Tongue (tissue), 3 donors: ENCODE measurements at places on chromosomes 3 and 15. TPM values are rescaled to one million over a fixed set of nuclear protein-coding genes. Genes with fewer than 3 reads are reported as not detected.

- peak; percentile 38 for DNase-seq
Measured at GRCh38 chr3:195221015-195221853, 49.7 kb downstream of the XXYLT1 start.

GRCh38 chr3:110933821-110934426 lies 137.7 kb upstream of the NECTIN3 start:
- peak; percentile 41 for DNase-seq

DNA sequence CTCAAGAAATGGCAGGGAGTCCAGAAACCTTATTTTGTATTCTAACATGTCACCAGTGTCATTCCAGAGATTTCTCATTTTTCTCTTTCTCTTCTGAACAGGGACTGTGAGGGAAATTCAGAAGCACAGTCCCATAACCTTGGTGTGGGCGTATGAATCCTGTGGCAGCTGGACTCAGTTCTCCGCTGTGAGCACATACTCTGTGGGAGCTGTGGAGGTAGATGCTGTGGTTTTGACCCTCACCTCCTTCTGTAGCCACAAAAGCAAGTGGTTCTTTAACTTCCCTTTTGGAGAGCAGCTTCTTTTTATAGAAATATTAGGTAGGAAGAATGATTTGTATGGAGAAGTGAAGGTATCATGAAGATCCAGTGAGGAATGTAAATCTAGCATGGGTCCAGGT lies 13.4 kb downstream of the TMEM207 start:
- no peak for DNase-seq

The TRIM42 gene
- not detected for total RNA-seq

DNA sequence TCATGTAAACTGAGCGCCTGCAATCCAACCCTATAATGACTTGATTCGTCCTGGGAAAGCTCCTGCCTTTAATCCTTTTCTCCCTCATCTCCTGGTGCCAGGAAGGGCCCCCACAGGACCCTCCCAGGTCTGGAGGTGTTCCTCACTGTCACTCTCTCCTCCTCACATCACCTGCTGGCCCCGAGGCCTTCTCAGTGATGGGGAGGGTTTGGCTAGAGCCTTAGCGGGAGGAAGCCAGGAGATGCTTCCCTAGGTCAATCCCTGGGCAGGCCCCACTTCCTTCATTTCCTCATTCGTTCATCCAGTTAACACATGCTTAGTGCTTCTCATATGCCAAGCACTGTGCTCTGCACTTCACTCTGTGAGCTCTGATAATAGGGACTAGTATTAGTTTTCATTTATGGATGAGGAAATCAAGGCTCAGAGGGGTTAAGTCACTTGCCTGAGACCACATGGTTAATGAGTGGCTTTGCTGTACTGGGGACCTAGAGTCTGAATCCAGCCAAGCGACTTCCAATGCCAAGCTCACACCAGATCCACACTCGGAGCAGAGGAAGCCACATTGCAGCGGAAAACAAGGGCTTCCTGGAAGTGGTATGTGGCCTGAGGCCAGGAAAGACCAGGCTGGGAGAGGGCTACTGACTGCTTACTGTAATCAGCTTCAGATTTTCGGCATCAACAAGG lies 50.3 kb upstream of the CHRNB4 start:
- no peak for DNase-seq

The CFAP91 gene
- 2.1 TPM for total RNA-seq

The ECE2 gene
- total RNA-seq, result not detected

The CMC1 gene
- total RNA-seq, result 7.2 TPM

- no peak for DNase-seq
Measured at GRCh38 chr3:94694894-94695293, 632.0 kb downstream of the NSUN3 start.

DNA sequence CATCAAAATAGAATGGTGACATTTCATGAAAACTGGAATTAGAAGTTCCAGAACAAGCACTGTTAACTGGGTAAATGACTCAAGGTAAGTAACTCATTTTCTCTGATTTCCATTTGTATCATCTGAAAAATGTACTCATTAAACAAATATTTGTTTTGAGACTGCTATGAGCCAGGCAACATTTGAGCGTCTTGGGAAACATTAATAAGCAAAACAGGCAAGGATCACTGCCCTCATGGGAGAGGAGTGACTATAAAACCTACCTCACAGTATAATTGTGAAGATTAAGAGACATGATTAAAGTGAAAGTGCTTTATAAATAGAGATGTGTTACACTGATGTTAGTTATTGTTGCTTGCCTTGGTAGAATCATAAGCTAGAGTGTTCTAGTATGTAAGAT lies 711.8 kb upstream of the UBE2E2 start:
- DNase-seq, result no peak

- peak; percentile 48 for DNase-seq
Measured at GRCh38 chr15:60328852-60329443, 68.8 kb downstream of the ANXA2 start.

The NMB gene
- total RNA-seq, result 3.4 TPM

GRCh38 chr3:35500641-35501350 lies 138.5 kb upstream of the ARPP21 start:
- peak; percentile 85 for DNase-seq

DNA sequence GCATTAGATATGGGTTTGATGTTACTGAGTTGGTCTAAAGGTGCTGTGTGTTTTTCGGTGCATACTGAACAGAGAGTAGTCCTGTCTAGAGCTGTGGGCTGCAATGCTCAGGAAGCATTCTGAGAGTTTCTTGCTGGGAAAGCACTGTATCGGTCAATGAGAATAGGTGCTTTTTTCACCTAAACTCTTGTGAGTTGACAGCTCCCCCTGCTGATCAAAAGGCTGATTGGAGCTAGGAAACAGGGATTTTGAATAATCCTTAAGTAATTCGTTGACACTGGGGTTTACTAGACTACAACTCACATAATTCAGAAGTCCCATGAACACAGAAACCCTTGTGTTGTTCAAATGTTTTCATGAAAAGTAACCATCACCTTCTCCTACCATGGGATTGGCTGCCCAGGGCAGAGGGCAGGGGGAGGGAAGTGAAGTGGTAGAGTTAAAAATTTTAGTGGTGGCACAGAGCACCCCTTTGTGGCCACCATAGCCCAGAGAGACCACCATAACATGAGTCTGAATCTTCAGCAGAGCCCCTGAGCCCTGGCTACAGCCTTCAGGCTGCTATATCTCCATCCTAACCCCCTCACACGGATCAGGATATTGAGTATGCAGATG lies 13.0 kb upstream of the MANF start:
- peak; percentile 85 for DNase-seq

- DNase-seq, result no peak
Measured at GRCh38 chr15:49857496-49858475, 236.9 kb downstream of the DTWD1 start.

The BLOC1S6 gene
- 73.8 TPM for total RNA-seq

The CHL1 gene
- 69.0 TPM for total RNA-seq

GRCh38 chr3:31661286-31661685 lies 128.6 kb downstream of the STT3B start:
- no peak for DNase-seq

The ITIH4 gene
- total RNA-seq, result 10.1 TPM

The KBTBD13 gene
- total RNA-seq, result 2.6 TPM

The ZNF106 gene
- 328 TPM for total RNA-seq

DNA sequence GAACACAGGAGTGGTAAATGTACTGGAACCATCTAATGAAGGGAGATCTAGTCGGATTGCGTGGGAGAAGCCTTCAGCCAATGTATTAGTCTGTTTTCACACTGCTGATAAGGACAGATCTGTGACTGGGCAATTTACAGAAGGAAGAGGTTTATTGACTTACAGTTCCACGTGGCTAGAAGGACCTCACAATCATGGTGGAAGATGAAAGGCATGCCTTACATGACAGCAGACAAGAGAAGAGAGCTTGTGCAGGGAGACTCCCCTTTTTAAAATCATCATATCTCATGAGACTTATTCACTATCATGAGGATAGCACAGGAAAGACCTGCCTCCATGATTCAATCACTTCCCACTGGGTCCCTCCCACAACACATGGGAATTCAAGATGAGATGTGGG lies 17.0 kb downstream of the HRG start:
- no peak for DNase-seq

- no peak for DNase-seq
Measured at GRCh38 chr15:35290301-35290721, 205.2 kb upstream of the NANOGP8 start.

DNA sequence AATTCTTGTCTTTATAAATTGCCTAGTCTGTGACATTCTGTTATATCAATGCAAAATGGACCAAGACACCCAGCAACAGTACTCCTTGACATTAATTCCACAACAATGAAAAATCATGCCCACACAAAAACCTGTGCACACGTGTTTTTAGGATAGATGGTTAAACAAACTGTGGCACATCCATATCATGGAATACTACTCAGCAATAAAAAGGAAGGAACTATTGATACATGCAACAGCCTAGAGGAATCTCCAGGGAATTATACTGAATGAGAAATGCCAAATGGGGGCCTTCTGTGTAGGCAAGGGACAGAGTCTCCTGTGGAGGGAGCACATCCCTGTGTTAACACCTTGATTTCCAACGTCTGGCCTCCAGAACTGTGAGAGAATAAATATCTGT lies 388.5 kb downstream of the MAGI1 start:
- no peak for DNase-seq

The AADACL2 gene
- total RNA-seq, result 2.7 TPM

- DNase-seq, result no peak
Measured at GRCh38 chr3:185926445-185926844, 11.4 kb downstream of the TRA2B start.

- no peak for DNase-seq
Measured at GRCh38 chr3:152202976-152203626, 65.6 kb upstream of the MBNL1 start.
